ENCODE measurements at places on chromosomes 5 and 9. TPM values are rescaled to one million over a fixed set of nuclear protein-coding genes. Genes with fewer than 3 reads are reported as not detected.
A peak's percentile ranks its signal among the peaks of the same experiment; 100 is the strongest.

DNA sequence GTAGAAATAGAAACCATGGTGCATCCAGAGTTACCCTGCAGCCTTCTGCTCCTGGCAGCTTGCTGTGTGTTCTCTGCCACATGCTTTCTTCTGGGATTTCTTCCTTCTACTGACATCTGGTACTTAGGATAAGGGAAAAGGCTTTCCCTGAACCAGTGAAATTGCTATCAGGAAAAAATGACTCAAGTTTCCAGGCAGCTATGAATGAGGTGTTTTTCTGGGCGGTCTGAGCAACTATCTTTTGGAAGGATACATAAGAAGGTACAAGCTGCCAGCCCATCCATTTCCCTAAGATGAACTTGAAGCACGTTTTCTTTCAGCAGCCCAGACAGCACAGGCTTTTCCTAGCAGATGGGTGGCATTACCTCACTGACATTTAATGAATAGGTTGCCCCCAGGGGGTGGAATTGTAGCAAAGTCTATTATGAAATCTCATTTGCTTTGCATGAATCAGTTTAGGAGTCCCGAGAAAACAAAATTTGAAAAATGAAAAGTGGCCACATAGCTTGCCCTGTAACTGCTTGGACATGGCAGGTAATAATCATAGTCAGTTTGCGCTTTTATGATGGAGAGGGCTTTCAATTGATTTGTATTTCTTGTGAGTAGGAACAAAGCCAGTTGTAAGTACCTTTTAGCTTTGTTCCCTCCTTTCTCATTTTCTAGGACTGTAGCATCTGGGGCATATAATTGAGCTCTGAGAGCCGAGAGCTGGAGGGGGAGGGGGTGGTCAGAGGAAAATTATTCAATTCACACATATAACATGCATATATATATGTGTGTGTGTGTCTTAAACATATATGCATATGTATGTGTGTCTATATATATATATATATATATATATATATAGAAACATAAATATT is 108.5 kb downstream of the C9orf152 start:
- no peak for DNase-seq

The COL5A1 gene
- 10.9 TPM for total RNA-seq

The CCDC69 gene
- total RNA-seq, result 23.8 TPM

GRCh38 chr5:171667341-171668096 is 118.1 kb upstream of the SMIM23 start:
- no peak for DNase-seq

The GABRA6 gene
- not detected for total RNA-seq

The SVEP1 gene
- 2.1 TPM for total RNA-seq

GRCh38 chr5:2631758-2632157 is 119.7 kb downstream of the IRX2 start:
- no peak for DNase-seq

The FOXD4L3 gene
- not detected for total RNA-seq

GRCh38 chr5:171627936-171628632 is 157.5 kb upstream of the SMIM23 start:
- no peak for DNase-seq

- no peak for DNase-seq
Measured at GRCh38 chr5:26647781-26648180, 390.6 kb downstream of the CDH9 start.

DNA sequence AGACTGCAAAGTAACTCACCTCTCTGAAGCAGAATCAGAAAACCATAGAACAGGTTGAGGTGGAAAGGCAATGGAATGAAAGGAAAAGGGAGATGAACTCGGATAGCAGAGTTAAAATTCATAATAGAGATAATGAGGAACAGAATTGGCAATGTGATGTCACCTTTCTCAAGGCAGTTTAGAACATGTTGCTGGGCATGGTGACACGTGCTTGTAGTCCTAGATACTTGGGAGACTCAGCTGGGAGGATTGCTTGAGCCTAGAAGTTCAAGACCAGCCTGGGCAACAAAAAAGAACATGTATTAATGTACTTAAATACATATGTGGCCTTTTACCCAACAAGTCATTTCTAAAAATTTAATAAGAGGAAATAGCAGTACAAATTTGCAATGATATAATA is 81.6 kb upstream of the MIER3 start:
- DNase-seq, result no peak

The REEP2 gene
- 3.2 TPM for total RNA-seq

The DMRT3 gene
- total RNA-seq, result not detected

GRCh38 chr5:154520861-154521453 is 42.9 kb upstream of the HAND1 start:
- DNase-seq, result peak; percentile 34

DNA sequence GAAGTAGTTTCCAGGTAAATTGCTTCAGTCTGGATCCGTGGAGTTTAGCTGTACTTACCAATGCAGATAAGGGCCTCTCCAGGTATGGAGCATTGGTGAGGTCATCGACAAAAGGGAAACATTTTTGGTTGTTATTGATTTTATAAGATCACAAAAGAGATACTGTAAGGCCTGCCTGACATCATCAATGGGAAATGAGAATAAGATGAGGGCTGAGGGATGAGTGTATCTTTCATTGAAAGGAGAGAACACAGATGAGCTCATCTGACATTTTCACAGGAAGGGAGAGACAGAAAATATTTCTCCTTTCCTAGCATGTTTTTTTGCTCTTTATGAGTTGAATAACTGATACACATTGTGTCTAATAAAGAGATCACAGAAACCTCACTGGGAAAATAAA is 233.6 kb downstream of the SAXO1 start:
- DNase-seq, result no peak

Measured in colonic mucosa (tissue), 4 donors.